ENCODE measurements at places on chromosomes 1 and 21. TPM values are rescaled to one million over a fixed set of nuclear protein-coding genes. Genes with fewer than 3 reads are reported as not detected.

GRCh38 chr1:91891454-91891853 lies 5.5 kb upstream of the TGFBR3 start:
- no peak for DNase-seq

GRCh38 chr1:245475126-245475525 lies 320.3 kb downstream of the KIF26B start:
- no peak for DNase-seq

DNA sequence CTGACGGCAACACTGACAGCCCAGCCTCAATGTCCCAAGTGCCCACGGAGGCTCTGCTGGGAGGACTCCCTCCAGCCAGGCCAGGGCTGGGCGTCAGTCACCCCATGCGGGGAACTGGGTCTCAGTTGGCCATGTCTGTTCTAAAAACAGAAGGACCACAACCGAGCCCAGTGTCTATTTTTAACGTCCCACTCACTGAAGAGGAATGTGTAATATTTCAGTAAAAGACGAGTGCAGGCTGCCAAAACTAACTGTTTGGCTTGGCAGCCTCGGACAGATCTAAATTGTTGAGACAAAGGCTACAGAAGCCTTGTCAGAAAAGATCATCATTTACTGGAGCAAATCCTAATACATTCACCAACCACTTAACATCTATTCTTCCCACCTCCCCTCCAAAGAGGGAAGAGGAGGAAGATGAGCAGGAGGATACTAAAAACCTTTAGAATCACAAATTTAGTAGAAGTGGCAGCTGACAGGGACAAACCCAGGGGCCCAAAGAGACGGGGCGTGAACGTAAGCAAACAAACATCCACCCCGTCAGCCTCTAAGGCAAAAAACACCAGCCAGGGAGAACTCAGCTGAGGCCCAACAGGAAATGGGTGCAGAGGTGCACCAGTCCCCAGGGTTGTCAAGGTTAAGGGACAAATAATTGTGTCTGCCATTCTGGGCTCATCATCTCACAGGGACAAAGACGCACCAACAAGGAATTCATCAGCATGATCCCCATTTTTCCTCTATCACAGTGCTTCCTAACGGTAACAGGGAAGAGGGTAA lies 18.7 kb downstream of the C1orf198 start:
- DNase-seq, result no peak

GRCh38 chr1:60937720-60938119 lies 144.6 kb upstream of the NFIA start:
- DNase-seq, result no peak

Gene PFKFB2
- 41.5 TPM for total RNA-seq

DNA sequence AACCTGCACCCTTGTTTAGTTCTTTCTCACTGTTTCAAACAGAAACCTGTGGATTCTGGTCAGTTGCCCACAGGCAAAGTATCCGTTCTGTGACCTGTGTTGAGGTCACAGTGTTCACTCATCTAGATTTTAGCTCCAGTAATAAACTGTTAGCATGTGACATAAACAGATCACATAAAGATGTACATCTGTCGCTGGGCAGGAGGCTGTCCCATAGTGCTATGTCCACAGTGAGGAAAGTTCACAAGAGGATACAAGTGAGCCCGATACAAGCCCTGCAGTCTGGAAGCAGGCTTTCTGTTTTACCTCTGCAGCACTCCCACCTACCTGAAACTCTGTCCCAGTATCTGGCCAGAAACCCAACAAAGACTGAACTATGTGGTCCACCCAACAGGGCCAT lies 28.4 kb downstream of the LMX1A start:
- no peak for DNase-seq

- DNase-seq, result no peak
Observed at GRCh38 chr21:38927776-38928175, 122.0 kb downstream of the ETS2 start.

Gene PRCC
- 51.9 TPM for total RNA-seq

DNA sequence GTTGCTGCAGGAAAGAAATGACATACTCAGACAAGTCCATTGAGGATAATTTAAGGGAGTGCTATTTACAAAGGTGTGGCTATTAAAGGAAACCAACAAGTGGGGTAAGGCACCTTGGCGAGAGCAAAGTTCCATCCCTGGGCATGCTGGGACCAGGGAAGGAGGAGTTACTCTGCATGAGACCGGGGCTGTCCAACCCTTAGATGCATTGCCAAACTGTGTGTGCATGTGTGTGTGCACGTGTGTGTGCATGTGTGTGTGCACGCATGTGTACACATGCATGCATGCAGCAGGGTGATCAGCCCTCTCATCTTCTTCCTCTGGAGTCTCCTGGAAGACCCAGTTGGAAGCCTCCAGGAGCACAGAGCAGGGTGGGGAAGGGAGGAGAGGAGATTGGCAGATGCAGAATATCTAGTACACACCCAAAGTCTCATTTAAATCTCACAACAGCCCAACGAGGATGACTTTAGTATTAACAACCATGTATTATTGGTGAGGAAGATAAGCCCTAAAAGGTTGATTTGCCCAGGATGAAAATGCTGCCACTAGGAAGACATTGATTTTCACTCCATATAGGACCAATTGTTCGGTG lies 72.2 kb upstream of the CD34 start:
- no peak for DNase-seq

Gene CHIA
- total RNA-seq, result 10.9 TPM

DNA sequence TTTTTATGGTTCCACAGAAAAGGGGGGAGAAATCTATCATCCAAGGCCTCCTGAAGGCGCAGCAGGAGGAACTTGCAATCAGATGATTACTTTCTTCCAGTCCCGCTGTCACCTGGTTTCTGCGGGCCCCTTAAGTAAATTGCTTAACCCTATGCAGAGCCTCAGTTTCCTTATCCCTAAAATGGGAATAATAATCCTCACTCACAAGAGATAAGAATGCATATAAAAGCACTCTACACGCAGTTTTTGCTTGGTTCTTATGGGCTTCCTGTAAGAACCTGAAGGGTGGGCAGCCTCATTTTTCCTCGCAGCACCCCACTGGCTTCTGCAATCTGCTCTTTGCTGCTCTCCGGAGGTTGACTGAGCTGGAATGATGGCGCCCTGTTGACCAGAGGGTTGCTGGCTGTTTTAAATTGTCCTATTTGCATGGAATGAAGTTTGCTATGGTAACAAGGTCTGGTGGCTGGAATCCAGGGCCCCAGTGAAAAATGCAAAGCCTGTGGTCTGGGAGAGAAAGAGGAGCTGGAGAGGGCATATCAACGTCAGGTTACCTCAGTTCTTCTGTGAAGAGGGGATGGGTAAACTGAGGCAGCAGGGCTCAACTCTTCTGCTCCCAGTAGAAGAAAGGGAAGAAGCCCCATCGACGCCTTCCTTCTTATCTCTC lies 1.0 kb upstream of the KAZN start:
- DNase-seq, result no peak

GRCh38 chr1:8407652-8408051 lies 89.7 kb downstream of the SLC45A1 start:
- DNase-seq, result no peak

Gene GJA5
- total RNA-seq, result 44.5 TPM

- no peak for DNase-seq
Observed at GRCh38 chr1:24903560-24903954, 26.5 kb downstream of the RUNX3 start.

- no peak for DNase-seq
Observed at GRCh38 chr1:68953311-68953710, 456.4 kb upstream of the DEPDC1 start.

Gene LMX1A
- total RNA-seq, result 0.21 TPM

Gene TCHHL1
- not detected for total RNA-seq
